ENCODE measurements at places on chromosomes 7 and 10.

DNA sequence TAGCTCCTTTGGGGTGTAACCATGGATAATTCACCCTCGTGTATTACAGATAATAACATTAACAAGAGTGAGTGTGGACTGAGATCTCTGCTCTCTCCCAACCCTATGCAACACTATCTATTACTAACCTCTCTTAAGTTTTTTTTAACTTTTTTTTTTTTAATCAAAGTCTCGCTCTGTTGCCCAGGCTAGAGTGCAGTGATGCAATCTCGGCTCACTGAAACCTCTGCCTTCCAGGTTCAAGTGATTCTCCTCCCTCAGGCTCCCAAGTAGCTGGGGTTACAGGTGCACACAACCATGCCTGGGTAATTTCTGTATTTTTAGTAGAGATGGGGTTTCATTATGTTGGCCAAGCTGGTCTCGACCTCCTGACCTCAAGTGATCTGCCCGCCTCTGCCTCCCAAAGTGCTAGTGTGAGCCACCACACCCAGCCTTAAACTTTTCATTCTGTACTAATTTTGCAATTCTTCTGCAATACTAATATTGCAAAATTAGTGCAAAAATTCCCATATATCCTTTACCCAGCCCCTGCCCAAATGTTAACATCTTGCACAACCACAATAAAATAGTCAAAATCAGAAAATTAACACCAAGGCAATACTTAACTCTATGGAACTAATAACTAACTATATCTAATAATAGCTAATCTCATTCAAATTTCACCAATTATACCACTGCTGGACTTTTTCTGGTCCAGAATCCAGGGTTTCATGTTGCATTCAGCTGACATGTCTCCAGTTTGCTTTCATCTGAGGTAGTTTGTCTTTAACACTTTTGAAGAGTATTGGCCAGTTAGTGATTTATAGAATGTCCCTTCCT lies 66.5 kb upstream of the TCF7L2 start:
- DNase-seq = no peak

GRCh38 chr10:87940210-87940609 lies 76.8 kb downstream of the PTEN start:
- DNase-seq = no peak

DNA sequence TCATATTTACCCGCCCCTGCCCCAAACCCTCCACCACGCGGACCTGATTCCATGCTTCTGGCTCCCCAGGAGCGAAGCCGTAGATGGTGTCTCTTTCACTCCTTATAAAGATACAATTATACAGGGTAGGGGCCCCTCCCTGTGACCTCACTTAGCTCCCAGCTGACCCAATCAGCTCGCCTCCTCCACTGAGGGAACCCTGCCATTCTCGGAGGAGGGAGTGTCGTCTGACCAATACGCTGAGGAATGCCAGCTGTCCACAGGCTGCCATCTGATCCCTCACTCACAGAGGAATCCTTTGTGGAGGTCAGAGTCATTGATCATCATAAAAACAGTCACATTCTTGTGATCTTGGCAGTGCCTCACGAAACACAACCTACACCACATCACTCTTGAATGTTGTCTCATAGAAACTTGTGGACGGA lies 67.5 kb upstream of the INSIG1 start:
- DNase-seq = no peak

- no peak for DNase-seq
Observed at GRCh38 chr7:6643915-6644625, 7.0 kb downstream of the ZNF316 start.

DNA sequence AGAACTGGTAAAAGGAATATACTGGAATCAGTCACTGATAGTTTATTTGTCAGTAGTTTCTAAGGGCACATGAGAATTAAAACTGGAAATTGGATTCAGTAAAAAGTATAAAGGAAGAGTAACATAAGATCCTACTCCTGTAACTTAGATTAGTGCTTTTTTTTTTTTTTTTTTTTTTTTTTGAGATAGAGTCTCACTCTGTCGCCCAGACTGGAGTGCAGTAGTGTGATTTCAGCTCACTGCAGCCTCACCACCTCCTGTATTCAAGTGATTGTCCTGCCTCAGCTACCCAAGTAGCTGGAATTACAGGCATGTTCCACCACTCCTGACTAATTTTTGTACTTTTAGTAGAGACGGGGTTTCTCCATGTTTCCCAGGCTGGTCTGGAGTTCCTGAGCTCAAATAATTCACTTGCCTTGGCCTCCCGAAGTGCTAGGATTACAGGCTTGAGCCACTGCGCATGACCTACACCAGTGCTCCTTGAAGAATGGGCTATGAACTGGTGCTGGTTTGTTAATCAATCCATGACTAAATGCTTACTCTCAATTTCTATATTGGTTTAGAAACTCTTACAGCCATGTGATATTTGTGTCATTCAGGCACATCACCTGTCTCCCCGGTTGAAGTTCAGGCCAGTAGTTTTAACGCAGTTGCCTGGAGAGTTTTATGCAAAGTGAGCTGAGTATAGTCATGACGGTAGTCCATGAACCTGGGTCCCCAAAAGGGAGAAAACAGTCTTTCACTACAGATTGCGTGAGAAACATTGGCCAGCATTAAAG lies 65.0 kb downstream of the ZEB1 start:
- no peak for DNase-seq

DNA sequence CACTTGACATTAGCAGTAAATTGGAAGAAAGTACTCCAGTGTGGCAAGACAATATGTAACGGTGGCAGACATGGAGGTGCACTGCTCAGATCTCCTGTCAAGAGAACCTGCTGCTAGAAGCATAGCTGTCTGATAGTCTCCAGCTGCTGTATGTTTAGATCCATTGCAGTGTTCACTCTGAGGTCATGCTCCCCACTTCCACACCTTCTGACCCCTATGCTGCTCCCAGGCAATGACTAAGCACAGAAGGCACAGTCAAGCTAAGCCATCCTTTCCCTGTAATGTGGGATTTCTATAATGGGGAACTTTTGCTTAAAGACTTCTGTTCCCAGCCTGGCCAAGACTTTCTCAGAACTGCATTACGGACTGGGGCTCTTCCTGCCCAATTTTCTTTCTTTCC lies 315.8 kb downstream of the HPSE2 start:
- no peak for DNase-seq

GRCh38 chr7:84738583-84739150 lies 448.2 kb downstream of the SEMA3D start:
- DNase-seq = no peak

DNA sequence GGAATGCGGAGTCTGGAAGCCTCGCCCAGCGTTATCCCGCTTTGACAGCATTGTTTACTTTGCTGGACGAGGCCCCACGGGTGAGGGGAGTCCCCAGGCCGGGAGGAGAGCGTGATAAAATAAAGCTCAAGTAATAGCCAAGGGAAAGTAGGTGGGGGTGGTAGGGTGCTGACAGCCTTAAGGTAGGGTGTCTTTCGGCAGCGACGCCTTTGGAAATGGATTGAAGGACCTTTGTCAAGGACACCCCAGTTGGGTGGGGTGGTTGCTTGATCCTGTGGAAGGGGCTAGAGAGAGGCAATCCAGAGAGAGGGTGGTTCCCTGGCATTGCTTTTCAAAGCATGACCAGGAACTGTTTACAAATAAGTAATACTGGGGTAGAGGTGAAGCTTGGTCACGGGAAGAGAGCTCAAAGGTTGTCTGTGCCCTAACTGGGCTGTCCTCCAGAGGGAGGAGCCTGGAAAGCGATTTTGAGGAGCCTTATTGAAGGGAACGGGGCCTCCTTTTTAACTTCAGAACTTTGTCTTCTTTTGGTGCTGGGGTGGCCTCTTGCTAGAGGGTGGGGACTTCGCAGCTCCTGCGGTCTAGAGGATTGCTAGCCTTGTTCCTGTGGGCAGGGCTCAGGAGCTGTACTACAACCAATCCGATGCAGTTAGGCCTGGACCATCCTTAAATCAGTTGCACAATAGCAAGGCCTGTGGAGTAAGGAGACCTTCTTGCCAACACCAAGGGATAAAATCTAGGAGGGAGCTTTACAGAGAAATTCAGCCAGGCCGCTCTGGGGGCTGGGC lies 1.3 kb downstream of the EIF4EBP2 start:
- no peak for DNase-seq

GRCh38 chr7:79563821-79564522 lies 110.5 kb upstream of the MAGI2 start:
- DNase-seq = no peak

- DNase-seq = no peak
Observed at GRCh38 chr7:31370609-31371008, 30.1 kb upstream of the NEUROD6 start.

- DNase-seq = no peak
Observed at GRCh38 chr7:120207037-120207436, 65.9 kb upstream of the KCND2 start.

DNA sequence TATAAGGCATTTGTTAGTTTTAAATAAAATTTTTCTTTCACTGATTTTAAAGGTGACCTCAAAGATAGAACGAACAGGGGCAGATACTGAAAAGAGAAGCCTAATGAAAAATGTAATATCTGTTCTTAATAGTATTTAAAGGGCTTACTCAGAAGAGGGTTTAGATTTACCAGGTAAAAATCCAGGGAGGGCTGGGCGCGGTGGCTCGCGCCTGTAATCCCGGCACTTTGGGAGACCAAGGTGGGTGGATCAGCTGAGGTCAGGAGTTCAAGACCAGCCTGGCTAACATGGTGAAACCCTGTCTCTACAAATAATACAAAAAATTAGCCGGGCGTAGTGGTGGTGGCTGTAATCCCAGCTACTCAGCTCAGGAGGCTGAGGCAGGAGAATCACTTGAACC lies 108.3 kb upstream of the CNTNAP2 start:
- no peak for DNase-seq

- DNase-seq = no peak
Observed at GRCh38 chr7:5695727-5696345, 85.6 kb downstream of the RNF216 start.

- DNase-seq = no peak
Observed at GRCh38 chr7:958221-959200, 4.0 kb upstream of the ADAP1 start.

DNA sequence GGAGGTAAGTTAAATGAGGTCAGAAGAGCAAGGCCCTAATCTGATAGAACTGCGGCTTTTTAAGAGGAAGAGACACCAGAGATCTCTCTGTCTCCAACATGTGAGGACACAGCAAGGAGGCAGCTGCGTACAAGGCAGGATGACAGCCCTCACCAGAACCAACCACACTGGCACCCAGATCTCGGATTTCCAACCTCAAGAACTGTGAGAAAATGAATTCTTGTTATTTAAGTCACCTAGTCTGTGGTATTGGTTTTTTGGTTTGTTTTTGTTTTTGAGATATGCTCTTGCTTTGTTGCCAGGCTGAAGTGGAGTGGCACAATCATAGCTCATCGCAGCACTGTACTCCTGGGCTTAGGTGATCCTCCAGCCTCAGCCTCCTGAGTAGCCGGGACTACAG lies 127.2 kb downstream of the DLG5 start:
- no peak for DNase-seq

- no peak for DNase-seq
Observed at GRCh38 chr10:80070057-80070456, 8.4 kb upstream of the TMEM254 start.

- no peak for DNase-seq
Observed at GRCh38 chr7:82443547-82444219, at the start of gene CACNA2D1. Gene CACNA2D1 (minus strand): TSS chr7:82443777.

DNA sequence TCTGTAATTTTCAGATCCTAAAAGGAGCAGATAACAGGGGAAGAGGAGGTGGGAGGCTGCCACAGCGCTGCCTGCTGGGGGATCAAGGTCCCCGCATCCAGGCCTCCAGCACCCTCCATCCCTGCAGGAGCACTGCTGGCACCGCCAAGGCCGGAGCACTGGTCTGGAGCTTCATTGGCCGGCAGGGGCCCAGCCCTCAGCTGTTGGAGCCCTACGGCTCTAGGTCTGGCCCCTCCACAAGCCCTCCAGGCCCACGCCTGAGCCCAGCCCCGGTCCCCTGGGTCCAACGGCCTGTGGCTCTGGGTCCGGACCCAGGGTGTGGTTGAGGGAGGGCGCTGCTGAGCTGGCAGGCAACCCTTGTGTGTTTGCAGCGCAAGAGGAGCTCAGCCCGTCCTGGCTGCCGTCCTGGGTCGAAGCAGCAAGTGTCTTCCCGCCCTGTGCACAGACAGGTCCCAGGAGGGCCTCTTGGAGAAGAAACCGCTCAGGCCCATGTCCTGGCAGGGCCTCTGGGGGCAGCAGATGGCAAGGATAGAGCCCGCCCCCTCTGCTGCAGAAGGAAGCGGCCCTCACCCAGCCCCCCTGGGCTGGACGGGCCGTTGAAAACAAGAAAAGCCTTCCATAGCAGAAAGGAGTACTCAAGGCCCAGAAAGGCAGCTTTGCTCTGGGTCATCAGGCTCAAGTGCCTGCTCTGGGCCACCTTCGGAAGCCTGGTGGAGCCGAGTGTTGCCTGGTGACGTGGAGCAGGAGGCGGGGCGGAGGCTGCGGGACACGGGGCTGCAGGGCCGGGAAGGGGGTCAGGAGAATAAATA lies 54.3 kb upstream of the TNRC18 start:
- no peak for DNase-seq

- no peak for DNase-seq
Observed at GRCh38 chr10:92846344-92846743, 2.0 kb upstream of the EXOC6 start.

DNA sequence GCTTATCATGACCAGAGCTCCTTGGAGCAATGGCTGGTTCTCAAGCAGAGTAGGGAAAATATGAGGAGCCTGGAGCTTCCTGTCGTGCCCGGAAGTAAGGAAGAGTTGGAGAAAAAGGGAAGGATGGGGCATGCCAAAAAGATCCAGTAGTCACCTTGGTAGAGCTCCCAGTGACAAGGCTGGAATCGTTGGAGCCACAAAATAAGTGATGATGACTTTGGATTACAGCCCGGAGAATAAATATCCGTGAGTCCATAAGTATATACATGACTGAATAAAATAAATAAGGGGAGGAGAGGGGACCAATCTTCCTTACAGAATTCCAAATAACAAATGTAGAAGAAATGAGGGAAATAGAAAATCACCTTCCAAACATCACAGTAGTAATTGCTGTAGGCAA lies 29.3 kb downstream of the LMTK2 start:
- no peak for DNase-seq

DNA sequence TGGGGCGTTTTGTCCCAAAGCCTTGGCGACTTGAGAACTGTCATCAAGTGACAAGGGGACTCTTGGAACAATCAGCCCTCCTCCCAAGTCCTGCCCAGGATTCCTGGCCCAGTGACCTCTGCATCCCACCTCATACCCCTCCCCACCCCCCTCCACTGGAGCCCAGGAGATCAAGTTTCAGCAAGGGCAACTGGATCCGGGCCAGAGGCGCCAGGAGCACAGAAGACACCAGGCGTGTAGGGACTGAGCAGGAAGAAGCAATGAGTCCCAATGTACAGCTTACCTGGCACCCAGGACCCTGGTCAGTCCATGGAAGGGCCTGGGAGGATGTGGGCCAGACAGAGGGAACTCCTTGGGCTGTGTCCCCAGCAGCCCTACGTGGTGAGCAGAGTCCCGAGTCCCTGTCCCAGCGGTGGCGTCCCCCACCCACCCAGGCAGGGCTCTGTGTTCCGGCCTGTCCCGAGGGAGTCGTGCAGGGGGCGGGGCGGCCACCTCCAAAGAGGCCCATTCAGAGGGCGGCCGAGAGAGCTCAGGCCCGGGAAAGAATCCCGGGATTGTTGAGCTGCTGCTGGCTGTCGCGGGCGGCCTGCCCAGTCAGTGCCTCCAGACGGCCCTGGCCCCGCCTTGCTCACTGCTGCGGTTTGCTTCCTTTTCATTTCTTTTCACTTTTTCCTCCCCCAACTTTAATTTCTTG lies 254.1 kb downstream of the TNS3 start:
- no peak for DNase-seq

All from stimulated activated CD8-positive, alpha-beta memory T cell treated with anti-CD3 and anti-CD28 coated beads, Interleukin-4, amount 100 ng/mL, for 4 hours (primary cell).